ENCODE measurements at places on chromosomes 5 and 9. TPM values are rescaled to one million over a fixed set of nuclear protein-coding genes. Genes with fewer than 3 reads are reported as not detected.

Gene PDLIM4
- 115 TPM for total RNA-seq

Gene SLC46A2
- total RNA-seq, result not detected

- no peak for DNase-seq
Measured at GRCh38 chr5:146001544-146002190, 65.3 kb downstream of the SH3RF2 start.

DNA sequence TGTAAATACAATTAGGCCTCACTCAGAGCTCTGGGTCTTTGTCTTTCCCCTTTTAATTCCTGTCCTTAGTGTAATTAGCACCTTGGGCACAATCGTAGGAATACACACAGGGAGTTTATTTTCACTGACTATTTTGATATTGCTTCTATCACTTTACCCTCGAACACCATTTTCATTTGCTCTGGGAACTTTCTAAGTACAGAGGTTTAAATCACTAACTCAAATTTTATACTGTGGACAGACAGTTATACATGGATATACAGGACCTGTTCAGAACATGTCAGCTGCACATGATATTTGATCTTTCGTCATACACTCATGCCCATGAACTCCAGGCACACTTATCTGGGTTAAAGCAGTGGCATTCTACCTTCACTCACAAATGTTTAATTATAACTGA is 217.8 kb upstream of the TMEM161B start:
- no peak for DNase-seq

Gene FGF1
- total RNA-seq, result 1.0 TPM

GRCh38 chr9:72743836-72744235 is 209.0 kb downstream of the ALDH1A1 start:
- peak; percentile 9 for DNase-seq

DNA sequence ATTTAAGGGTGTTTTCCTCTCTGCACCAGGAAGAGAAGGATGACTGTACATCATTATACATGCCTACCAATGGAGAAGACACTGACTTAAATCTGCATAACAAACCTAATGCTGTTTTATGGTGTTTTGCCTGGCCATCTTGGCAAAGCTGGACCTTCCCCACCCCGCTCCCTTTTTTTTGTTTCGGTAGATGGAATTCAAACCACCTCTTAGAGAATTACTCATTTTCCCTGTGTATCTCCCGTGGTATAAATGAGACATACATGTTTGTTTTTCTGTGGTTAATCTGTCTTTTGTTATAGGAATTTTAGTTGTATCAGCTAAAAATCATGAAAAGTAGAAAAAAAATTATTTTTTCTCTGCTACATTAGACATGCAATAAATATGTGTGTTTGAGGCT is 28.8 kb downstream of the IL12B start:
- no peak for DNase-seq

DNA sequence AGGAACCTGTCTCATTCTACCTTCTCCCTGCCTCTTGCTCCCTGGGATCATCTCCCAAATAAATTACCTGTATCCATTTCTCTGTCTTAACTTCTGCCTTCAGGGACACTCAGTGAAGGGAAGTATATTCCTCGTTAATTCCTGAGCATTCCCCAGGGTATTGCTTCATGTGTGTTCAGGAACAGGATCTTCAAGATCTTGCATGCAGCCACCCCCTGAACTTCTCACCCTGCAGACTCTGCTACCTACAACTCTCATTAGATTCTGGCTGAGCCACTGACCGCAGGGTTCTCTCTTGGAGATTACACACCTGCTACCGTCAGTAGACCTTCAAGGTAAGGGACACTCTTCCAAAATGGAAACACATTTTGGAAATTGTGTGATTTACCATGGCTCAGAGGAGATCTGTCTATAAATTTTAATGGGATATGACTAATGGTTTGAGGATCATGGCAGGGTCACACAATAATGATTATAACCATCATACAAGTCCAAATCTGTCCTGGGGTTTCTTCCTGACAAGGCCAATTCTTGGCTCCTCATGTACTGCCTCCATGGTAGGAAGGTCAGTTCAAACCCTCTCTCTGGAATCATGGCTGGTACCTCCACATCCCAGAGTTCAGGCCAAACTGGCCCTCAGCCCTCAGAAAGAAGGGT is 38.9 kb upstream of the UGCG start:
- DNase-seq, result peak; percentile 81

GRCh38 chr9:3955305-3955687 is 344.6 kb downstream of the GLIS3 start:
- DNase-seq, result no peak

Gene ZNF782
- total RNA-seq, result 2.5 TPM
